ENCODE measurements at places on chromosomes 1 and 21.

GRCh38 chr1:192824511-192824910 is 15.7 kb downstream of the RGS2 start:
- no peak for DNase-seq

- no peak for DNase-seq
Measured at GRCh38 chr1:167630568-167631385, 745 bp downstream of the RCSD1 start.

DNA sequence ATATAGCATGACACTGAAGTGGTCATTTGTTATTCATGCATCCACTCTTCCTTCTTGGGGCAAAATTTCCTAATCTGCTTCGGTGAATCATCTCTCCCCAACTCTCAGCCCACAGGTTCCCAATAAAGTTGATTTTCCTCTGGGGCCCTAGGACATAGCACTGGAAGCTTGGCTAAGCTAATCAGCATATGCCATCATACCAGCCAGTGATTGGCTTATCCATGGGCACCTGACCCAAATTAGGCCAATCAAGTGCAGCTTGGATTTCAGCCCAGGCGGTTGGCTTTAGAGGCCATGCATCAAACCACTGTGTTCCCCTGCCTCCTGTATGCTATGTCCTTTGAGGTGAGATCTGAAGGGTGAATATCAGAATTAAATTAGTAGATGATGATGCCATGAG is 58.9 kb downstream of the C1orf94 start:
- DNase-seq, result no peak

DNA sequence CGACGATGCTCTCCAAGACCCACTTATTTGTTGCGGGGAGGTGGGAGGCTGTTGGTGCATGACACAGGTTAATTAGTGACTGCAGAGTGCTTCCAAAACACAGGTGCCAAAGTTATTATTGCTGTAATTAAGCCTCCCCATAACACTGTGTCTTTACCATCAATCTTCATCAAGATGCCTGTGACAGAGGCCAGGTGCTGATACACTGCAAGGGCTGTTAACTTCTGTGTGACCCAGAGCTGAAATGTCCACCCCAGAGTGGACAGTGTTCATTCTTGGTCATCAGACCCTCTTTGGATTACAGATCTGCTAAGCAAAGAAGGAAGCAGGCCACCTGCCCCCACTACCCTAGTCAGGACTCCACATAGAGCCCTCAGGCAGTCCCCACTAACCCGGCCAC is 55.5 kb downstream of the CAPN8 start:
- DNase-seq, result no peak

- DNase-seq, result no peak
Measured at GRCh38 chr1:116455509-116455908, 82.5 kb downstream of the ATP1A1 start.

GRCh38 chr1:117017062-117017461 is 15.5 kb downstream of the CD101 start:
- DNase-seq, result no peak

DNA sequence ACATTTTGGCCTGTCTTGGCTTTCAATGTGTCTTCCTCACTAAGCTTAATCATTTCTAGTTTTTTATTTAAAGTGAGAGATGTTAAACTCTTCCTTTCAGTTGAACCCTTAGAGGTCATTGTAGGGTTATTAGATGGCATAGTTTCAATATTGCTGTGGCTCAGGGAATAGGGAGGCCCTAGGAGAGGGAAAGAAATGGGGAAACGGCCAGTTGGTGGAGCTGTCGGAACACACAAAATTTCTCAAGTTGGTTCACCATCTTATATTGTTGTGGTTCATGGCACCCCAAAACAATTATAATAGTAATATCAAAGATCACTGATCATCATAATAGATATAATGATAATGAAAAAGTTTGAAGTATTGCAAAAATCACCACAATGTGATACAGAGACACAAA is 31.4 kb upstream of the KAZN start:
- no peak for DNase-seq

GRCh38 chr1:86430376-86430775 is 6.4 kb downstream of the CLCA2 start:
- no peak for DNase-seq

DNA sequence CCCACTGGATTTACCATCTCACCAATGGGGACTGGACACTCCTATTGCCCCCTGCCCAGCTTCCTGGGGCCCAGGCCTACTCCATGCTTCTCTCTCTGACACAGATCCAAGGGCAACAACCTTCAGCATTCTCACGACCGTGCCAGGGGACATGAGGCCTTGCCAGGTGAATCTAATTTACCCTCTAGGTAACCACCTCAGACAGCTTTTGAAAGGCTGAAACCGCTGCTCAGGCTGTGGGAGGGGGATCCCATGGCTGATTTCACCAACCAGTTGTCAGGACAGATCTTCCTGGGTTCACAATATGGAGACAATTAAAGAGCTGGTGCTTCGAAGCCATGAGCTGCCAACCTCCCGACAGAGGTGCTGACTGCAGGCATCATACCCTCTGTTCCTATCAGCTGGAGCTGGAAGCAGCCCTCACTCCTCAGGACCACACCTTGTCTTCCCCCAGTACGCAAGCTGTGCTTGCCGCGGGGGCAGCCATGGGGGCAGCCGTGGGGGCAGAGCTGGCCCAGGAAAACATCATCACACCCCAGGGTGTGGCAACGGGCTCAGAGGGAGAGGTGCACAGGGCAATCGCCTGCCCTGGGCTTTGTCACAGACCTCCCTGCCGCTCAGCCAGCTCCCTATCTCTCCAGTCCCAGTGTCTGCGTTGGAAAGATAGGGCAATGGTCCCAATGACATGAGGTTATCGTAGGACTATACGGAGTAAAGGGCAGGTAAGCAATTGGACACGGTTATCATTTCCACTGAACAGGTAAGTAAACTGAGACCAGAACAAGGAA is 120.2 kb downstream of the DMRTB1 start:
- DNase-seq, result no peak

GRCh38 chr1:94100785-94101612 is 19.9 kb downstream of the ABCA4 start:
- DNase-seq, result no peak

- no peak for DNase-seq
Measured at GRCh38 chr1:221987860-221988520, 246.1 kb upstream of the DUSP10 start.

GRCh38 chr1:77888781-77889642 is 588 bp downstream of the NEXN start:
- DNase-seq, result no peak

DNA sequence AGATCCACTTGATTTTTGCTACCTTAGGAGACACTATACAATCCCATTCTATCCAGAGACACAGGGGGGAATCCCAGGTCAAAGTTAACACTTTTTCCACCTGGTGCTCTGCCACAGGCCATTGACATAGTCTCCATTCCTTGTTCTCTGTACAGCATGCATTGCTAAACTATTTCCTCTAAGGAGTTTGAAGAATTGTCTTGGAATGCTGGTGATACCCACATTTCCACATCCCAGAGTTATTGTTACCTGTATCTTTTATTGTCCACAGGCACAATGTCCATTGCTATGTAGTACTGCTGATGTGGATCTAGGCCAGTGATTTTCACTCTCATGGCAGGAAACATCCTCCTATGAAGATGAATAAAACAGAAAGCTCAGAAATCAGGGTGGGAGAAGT is 61.9 kb downstream of the TBX15 start:
- DNase-seq, result no peak

DNA sequence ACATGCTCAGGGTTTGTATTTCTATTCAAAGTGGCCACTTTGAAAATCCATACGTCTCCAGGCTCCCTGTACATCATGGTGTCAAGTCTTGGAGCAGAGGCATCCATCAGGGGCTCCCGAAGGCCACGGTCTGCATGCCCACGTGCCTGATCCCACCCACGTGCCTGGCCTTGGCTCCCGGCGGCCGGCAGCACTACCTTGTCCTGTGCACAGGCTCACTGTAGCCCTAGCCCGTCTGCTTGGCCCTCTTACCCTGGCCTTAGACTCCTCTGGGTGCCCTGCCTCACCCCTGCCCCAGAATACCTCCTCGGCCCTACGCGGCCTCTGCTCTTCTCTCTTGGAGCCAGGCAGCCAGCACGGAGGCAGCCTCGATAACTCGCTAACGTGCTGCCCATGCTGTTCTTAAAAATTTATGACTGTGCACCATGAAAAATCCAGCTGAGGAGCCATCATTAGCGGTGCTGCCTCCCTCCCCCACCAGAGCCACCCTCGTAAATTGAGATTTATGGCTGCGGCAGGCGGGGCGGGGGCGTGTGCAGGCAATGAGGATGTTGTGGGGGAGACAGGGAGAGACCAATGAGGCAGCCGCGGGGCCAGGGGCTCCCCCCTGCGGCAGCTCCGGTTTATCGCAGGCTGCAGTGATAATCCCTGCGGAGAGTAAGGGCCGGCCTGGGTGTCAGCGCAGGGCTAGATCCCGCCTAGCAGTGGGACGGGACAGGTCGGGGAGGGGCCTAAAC is 24.6 kb downstream of the DMAP1 start:
- peak; percentile 28 for DNase-seq

GRCh38 chr1:85748120-85748519 is 39.9 kb upstream of the ZNHIT6 start:
- DNase-seq, result no peak

GRCh38 chr1:50553921-50554320 is 130.7 kb upstream of the DMRTA2 start:
- DNase-seq, result no peak

- no peak for DNase-seq
Measured at GRCh38 chr1:217053676-217054075, 330.4 kb upstream of the ESRRG start.

Data from stimulated activated CD4-positive, alpha-beta T cell treated with anti-CD3 and anti-CD28 coated beads, Interleukin-2, amount 100 ng/mL, for 4 hours (primary cell).